ENCODE measurements at places on chromosomes 3 and 15.

GRCh38 chr15:89587955-89588354, 12.7 kb downstream of the TICRR start:
- no peak for DNase-seq

DNA sequence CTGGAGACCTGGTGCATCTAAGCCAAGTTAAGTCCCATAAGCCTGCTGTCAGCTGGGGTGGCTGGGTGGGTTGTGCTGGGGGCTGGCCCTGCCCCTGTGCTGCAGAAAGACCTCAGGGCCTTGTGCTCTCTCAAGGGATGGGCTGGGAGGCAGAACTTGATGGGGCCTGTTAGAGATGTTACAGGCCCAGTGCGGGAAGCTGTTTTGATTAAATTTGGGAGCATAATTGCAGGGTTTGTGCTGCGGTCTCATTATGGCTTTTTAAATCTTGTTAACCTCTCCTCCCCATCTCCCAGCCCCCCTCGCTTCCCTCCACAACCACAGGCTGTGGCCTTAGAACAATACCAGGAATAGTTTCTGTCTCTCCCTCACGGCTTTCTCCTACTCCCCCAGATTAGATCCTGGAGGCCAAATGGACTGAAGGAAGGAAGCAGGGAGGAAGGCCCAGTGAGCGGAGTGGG, 87.6 kb upstream of the TLE3 start:
- DNase-seq, result no peak

DNA sequence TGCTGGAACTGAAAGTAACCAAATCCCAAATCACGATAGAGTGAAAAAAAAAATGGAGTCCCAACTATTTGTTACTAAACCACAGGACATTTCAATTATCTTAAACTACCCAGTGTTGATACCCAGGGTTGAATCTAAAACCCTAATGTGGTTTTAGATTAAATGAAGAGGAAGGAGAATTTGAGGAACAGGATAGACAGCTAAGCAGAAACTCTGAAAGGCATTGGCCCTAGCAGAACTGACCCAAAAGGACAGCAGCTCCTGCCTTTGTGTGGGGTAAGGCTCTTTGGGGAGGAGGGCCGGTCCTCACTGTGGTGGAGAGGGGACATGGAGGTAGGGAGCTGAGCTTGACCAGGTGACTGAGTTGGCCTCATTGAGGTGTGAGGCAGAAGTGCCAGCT, 30.7 kb upstream of the SNRK start:
- DNase-seq, result no peak

DNA sequence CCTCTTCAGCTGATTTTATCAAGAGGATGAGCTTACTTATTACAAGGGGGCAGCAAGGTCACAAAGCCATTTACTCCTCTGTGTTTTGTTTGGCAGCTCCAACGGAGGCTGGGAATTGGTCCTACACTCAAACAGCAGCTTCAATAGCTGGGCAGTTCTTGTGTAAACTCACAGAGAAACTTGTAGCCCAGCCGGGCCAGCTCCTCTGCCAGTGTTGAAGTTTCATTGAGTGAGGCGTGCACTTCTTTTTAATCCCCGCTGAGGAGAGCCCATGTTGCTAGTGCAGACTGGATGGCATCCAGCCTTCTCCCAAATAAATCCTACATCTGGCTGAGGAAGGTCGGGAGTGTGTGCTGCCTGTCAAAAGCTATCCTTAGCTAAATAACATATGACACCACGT, 59.5 kb downstream of the BFSP2 start:
- no peak for DNase-seq

DNA sequence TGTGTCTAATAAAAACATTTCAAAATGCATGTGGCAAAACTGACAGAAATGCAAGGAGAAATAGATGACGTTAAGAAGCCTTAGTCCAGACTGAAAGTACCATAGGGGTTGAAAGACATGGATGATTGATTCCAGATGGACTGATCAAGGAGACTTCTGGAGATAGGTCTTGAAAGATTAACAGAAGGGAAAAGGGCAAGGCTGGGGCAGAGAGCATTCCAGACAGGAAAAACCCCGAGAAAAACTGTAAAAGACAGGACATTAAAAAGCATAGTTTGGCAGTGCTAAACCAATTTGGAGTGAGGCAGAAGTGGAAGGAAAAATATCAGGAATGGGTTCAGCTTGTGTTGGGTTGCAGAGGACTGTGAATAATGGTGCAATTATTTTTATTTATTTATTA, 375.2 kb upstream of the SGO1 start:
- no peak for DNase-seq

DNA sequence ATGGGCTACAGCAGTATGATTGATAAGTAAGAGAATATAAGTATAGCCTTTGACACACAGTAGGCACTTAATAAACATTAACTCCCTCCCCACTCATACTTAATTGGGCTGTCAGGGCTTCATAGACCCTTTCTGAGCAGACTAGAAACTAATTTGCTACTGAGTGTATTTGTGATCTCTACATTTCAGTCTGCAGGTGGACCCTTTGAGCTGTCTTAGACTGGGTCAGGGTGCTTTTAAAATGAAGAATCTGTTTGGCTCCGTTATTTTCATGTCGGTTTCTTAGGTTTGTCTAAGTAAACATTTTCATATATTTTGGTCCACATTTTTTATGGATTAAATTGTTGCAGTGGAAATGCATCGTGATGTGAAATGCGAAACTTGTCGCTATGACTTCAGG, 50.3 kb upstream of the SELENOK start:
- DNase-seq, result no peak

GRCh38 chr15:98948456-98948855, 59.1 kb downstream of the PGPEP1L start:
- DNase-seq, result no peak

GRCh38 chr3:4818986-4819693, 160.1 kb upstream of the BHLHE40 start:
- DNase-seq, result no peak

GRCh38 chr3:125148836-125149235, 63.7 kb downstream of the SLC12A8 start:
- DNase-seq, result no peak

GRCh38 chr3:197490098-197491058, 65.4 kb downstream of the BDH1 start:
- no peak for DNase-seq

DNA sequence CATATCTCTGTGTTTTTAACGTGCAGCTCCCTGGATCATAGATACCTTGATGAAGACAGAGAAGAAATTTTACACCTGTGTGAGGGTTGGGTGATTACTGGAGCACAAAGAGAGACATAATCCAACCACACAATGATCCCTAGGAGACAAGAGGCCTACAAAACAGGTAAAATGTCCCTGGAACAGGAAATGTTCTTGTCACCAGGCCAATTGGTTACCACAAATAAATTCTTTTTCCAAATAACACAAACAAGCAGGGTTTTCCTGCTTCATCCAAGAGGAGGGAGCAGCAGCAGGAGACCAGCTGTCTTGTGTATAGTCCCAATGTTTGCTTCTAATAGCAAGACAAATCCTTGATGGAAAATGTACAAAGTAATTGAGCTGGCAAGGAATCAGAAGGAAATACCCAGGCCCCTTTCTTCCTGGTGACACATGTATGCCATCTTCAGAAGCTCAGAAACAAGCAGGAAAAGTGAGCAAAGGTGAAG, 1.4 kb downstream of the MGLL start:
- no peak for DNase-seq

- no peak for DNase-seq
These were observed 61.6 kb upstream of the MAP4 start for GRCh38 chr3:48077815-48078214.

DNA sequence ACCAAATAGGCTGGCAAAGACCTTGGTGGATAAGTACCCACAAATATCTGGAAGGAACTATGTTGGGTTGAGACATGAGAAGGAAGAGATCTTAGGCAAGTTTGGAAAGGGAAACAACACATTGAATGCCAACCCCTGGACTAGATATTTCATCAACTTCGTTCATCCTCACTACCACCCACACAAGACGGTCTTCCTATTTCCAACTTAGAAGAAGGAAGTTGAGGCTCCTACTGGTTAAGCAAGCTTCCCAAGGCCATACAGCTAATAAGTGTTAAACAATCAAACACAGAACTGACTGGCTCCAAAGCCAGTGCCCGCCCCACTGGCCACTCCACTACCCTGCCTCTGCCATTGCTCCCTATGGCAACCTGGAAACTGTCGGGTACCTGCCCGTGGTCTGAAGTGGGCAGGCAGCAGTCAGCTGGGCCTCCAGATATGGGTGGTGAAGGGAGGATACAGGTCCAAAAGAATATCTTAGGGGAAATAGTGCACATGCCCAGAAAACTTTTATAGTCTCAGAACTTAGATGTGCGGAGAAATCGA, 94.9 kb downstream of the LIPC start:
- DNase-seq, result no peak

DNA sequence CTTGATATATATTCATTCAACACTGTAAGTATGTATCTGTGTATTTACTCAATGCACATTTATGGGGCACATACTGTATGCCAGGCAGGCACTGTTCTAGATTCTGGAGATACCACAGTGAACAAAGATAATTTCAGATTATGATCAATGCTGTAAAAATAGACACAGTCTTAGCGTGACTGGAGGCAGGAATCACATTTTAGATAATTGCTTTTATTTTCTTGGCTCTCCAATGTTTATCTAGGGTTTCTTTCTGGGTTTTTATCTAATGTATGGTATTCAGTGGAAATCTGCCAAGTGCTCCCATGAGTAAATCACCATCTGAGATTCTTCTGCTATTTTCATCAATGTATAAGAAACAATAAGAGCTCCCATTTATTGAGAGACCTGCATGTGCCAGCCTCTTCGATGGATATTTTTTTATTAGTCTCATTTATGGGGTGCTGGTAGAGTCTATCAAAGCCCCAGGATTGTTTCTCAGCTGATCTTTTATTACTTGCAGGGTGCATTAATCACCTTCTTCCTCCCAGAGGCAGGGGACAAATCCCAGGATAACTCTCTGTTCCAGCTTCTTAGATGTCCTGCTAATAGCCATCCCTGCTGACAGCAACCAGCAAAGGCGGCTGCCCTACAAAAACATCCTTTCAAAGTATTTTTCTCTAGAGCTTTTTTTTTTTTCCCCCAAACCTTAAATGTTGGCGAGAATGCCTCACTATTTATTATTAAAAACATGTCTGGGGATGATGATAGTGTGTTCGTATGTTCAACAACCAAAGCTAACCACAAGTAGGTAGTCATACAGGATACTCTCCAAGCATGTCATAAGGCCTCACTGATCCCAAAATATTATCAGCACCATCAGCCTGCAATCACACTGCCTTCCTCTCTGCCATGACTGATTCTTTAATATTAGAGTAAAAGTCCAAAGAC, 331.0 kb upstream of the RASGRP1 start:
- no peak for DNase-seq

GRCh38 chr3:66606868-66607267, 106.0 kb upstream of the LRIG1 start:
- DNase-seq, result no peak

- no peak for DNase-seq
These were observed 171.0 kb downstream of the RPLP1 start for GRCh38 chr15:69623392-69624154.

Measured in activated CD4-positive, CD25-positive, alpha-beta regulatory T cell (primary cell).